T-helper 17 cell (primary cell): ENCODE measurements at places on chromosomes 12 and 14.
A peak's percentile ranks its signal among the peaks of the same experiment; 100 is the strongest.

GRCh38 chr12:51687614-51688013 lies 96.6 kb downstream of the SCN8A start:
- no peak for DNase-seq

DNA sequence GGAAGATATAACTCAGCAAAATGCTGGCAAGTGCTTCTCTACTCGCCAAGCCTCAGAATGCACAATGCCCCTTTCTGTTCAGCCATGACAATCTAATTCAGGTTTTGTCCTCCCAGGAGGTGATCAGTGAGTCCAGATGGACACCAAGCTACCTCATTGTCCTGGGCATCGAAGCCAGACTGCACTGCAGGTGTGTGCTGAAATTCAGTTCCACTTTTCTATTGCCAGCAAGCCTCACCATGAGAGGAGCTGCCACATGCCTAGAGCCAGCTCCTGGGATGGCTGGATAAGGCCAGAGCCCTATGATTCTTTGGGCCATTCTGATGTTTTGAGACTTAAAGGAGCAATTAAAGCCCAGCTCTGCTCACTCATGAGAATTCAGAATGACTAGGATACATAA lies 186.7 kb downstream of the GRIN2B start:
- no peak for DNase-seq

GRCh38 chr12:30692470-30692869 lies 3.2 kb downstream of the IPO8 start:
- DNase-seq, result no peak

- peak; percentile 55 for DNase-seq
These were observed 18.1 kb downstream of the VSX2 start for GRCh38 chr14:74257078-74257940.

DNA sequence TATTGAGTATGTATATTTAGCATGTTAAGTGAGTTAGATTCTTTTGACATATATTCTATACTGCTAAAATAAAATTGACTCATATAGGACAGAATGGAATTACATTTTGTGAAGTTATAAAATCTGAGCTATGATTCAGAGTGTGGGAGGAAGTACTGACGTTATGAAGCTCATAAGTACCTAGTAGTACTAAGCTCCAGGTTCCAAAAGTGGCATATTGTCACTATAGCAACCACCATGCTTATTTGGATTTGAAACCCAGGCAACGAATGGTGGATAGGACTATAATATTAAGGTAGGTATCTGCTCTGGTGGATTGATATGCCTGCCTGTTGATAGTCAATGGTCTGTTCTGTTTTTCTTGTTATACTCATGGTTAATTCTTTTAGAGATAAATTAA lies 2.2 kb upstream of the FBXO33 start:
- DNase-seq, result no peak

DNA sequence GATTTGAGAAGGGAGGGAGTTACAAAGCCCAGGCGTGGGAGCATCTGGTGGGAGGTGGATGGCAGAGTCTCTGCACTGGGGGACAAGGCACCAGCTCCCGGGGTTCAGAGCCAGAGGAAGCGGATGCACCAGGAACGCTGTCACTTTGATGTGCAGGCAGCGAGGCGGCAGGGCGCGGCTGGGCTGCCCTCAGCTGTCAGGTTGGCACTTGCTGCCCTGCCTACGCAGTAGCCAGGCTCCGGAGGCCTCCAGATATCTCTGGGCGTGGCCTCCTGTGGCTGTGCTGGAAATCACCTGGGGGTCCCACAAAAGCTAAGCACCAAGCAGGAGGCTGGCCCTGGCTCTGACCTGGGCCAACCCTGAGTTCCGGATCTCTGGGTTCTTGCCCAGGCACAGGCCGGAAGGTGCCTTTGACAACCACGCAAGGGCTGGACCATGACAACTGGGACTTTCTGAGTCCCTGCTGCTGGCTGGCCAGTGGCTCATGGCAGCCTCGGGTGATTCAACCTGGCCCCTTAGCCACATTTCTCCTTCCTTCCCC lies 62.1 kb upstream of the MAP1LC3B2 start:
- DNase-seq, result no peak

DNA sequence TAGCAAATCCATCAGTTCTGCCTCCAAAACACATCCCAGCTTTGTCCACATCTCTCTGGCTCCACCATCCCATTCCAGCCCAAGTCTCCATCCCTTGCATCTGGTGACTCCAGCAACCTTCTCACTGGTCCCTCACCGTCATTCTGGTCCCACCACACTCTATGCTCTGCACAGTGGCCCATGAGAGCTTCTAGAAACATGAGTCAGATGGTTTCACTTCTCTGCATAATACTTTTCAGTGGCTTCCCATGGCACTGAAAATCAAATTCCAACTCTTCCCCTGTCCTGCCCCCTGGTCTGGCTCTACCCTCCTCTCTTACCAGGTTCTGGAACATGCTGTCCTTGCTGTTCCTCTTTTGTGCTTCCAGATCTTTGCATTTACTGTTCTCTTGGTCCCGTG lies 17.2 kb upstream of the C12orf76 start:
- no peak for DNase-seq

DNA sequence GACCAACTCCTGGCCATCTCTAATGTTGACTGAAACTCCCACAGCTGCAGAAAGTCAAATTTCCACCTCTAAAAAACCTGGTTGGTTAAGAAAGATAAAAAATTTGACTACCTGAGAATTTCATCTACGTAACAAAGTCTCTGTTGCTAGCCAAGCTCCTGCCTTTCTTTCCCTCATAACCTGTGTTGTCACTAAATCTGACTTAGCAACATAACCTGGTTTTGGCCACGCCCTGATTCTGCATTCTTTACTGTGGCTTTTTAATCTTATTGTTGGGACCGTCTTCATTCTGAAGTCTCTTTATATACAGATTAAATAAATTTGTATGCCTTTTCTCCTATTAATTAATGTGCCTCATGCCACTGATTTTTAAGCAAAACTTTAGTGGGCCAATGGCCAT lies 16.1 kb upstream of the CD69 start:
- DNase-seq, result no peak

DNA sequence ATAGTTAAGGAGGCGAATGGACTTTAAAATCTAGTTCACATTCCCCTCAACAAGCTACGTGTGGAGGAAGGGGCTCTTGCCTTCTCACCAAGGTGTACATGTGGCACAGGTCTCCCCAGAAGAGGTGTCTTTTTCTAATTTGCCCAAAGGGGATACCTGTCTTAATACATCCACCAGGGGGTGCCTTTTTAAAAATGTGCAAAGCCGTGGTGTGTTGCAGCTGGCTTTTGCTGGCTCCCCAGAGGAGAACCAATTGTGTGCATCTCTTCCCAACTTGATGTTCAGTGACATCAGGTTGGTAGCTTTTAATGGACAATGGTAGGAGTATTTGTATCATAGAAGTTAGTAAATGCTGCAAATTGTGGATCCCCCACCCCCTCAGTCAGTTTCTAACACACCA lies 33.8 kb downstream of the CREBL2 start:
- no peak for DNase-seq

DNA sequence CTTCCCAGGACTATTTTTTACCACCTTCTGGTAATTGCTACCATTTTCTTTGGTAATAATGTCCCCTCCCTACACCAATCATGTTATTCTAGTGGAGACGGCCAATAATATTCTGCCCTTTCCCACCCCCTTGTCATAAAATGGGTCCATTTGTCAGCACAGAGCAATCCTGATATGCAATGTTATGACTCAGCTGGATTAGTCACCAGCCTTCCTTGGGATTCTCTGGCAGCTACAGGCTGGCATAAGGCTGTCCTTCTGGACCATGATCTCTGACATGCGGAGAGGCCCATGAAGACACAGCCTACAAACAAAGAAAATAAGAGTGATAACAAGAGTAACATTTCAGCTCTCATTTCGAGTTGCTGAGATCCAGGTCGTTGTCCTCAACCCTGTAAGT lies 222.0 kb upstream of the CPNE8 start:
- no peak for DNase-seq

- peak; percentile 7 for DNase-seq
These were observed 69.0 kb upstream of the RERGL start for GRCh38 chr12:18158774-18159557.

GRCh38 chr14:96792591-96792990 lies 4.6 kb upstream of the VRK1 start:
- DNase-seq, result no peak

GRCh38 chr12:124608450-124608870 lies 41.0 kb upstream of the NCOR2 start:
- no peak for DNase-seq

- DNase-seq, result no peak
These were observed 23.6 kb upstream of the TMEM260 start for GRCh38 chr14:56555921-56556570.

- DNase-seq, result no peak
These were observed 33.8 kb downstream of the DMAC2L start for GRCh38 chr14:50345846-50346422.

GRCh38 chr12:54126696-54127537 lies 61.9 kb downstream of the SMUG1 start:
- no peak for DNase-seq

- DNase-seq, result no peak
These were observed 129.4 kb downstream of the SYNE2 start for GRCh38 chr14:63982156-63982555.

DNA sequence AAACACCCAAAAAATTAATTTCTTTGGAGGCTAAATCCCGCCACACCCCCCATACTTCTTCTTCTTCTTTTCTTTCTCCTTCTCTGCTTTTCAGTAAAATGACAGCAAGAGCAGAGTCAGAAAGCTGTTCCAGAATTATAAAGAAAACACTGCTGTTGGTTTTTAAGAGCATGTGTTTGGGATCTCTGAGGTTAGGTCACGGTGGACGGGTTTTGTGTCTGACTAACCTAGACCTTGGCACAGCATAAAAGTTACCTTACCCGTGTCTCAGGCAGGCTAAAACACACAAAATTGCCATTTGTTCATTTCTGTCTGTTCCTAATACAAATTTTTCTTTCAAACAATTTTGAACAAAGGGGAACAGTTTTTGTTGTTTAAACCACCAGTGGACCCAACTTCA lies 540.8 kb downstream of the NRXN3 start:
- DNase-seq, result no peak

- DNase-seq, result no peak
These were observed 427.3 kb downstream of the BTG1 start for GRCh38 chr12:91718326-91718725.

DNA sequence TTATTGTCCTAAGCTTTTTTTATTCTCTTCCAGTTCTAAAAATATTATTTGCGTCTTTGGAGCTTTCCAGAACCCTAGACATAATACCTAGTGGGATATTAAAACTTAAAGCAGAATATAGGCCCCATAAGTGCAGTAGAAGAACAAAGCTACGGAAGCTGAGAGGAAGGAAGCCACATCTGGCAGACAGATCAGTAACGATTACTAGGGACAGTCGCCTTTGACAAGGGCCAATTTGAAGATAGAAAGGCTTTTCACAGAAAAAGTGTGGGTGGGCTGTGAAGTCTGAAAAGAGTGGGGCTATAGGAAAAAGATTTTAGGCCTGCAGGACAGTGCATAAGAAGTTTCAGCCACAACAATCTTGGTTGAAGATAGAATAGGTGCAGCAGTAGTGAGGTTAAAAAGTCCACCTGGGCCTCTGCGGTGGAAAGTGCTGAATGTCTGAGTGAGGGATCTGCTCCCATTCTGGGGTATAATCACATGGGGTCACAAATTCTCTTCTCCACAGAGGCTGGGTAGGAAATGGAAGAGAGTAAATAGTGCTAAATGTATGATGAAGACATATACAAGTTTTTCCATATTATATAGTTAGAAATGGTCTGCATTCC lies 114.5 kb downstream of the CMAS start:
- DNase-seq, result no peak

DNA sequence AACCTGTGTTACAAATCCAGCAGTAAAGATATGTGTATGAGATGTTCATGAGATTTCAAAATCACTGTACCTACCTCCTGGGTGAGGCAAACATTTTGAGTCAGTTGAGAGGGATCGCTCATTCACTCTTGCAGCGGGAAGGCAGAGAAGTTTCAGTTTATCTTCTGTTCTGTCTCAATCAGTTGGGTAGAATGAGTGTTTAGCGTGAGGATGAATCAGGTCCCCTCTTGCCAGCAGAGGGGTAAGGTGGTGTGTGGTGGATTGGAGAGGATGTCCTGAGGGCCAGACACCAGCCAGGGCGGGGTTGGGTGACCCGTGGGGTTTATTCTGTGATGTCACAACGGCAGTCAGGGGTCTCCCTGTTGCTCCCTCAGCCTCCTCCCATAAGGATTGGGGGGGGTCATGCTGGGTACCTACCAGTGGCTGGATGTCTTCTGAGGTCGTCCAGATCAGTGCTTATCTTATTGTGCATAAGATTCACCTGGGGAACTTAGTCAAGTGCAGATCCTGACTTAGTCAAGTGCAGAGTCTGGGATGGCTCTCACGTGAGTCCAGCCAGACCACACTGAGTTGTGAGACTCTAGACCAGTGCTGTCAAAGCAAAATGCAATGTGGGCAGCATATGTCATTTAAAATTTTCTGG lies at the start of gene GSG1:
Gene GSG1 (minus strand): TSS at position 277 of the 643 bp plus-strand sequence. CDS start 155 bp downstream, at position 122.
- DNase-seq, result no peak

DNA sequence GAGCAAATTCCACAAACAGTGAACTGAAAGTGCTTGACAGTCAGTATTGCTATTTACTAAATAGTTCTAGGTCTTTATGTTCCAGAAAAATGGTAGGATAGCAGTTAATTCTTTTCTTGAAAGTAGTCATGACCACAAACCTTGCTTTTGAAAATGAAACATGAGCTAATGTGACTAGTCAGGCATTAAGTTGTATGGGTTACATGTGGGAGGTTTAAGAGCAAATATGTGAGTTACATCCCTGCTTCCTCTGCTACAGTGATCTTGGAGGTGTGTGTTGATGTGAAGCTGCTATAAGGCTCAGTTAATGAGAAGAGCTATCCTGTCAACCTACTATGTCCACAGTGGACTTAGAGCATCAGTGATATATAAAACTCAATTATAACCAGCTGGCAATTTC lies 741.6 kb downstream of the FSCB start:
- no peak for DNase-seq

GRCh38 chr14:73386342-73386741 lies 72.0 kb downstream of the NUMB start:
- no peak for DNase-seq

- no peak for DNase-seq
These were observed 62.4 kb downstream of the ANO2 start for GRCh38 chr12:5882511-5883190.

GRCh38 chr14:62711351-62712023 lies 333.8 kb downstream of the KCNH5 start:
- no peak for DNase-seq

- no peak for DNase-seq
These were observed 121.8 kb downstream of the TBC1D30 start for GRCh38 chr12:64946132-64946829.

GRCh38 chr14:62179367-62180018 lies 417.3 kb downstream of the SNAPC1 start:
- DNase-seq, result no peak

- no peak for DNase-seq
These were observed 855.3 kb downstream of the DIO2 start for GRCh38 chr14:79356040-79356439.

GRCh38 chr12:45981075-45981837 lies 9.1 kb downstream of the SCAF11 start:
- DNase-seq, result no peak

- no peak for DNase-seq
These were observed 513 bp downstream of the PFDN5 start for GRCh38 chr12:53295891-53296219.

- DNase-seq, result no peak
These were observed 109.5 kb downstream of the DIP2B start for GRCh38 chr12:50614167-50614759.
